ENCODE measurements at places on chromosomes 5 and 9.

DNA sequence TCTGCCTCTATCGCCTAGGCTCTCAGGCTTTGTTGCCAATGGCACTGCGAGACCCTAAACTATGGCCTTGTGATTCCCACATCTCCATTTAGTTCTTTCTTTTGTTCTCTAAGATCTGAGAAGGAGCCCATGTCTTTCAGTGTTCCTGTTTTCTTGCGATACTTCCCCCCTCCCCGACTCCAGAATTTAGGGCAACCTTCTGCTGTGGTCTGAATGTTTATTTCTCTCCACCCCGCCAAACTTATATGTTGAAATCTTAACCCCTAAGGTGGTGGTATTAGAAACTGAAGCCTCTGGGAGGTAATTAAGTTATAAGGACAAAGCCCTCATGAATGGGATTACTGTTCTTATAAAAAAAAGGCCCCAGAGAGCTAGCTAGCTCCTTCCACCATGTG is 6.4 kb downstream of the TMC1 start:
- no peak for DNase-seq

GRCh38 chr5:118407958-118408357 is 580.4 kb downstream of the DTWD2 start:
- no peak for DNase-seq

DNA sequence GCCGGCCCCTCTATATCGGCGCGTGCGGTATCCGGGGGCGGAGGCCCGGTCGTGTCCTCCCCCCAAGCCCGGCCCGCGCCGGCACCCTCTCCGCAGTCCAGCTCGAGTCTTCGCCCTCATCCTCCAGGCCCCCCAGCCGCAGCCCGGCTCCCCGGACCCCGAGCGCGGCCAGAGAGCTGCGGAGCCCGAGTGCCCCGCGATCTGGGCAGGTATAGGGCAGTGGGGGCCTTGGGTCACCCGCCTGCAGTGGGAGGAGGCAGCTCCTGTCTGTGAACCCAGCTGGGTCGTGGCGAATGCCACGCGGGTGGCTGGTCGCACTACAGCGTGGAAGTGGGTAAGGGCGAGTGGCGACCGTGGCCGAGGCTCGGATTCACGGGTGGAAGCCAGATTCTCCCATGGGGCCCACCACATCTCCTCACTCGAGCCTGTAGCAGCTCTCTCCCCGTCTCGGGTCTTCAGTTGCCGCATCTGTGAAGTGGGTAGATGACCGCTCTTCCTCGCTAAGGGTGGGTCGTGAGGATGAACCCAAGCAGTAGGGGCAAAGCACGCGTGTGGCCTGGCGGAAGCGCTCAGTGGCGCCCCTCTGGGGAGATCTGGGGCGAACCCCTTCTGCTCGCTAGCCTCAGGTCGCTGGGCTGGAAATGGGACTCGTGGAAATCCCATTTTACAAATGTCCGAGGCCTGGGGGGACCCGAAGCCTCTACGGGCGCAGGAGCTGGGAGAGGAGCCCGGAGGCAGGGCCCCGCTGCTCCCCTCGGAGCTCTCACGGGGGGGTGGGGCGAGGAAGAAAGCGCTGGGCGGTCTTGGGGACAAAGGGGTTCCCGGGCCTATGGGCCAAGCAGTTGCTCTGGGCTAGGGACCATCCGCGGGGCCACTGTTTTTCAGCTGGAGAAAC is 1.9 kb downstream of the NR5A1 start:
- no peak for DNase-seq

DNA sequence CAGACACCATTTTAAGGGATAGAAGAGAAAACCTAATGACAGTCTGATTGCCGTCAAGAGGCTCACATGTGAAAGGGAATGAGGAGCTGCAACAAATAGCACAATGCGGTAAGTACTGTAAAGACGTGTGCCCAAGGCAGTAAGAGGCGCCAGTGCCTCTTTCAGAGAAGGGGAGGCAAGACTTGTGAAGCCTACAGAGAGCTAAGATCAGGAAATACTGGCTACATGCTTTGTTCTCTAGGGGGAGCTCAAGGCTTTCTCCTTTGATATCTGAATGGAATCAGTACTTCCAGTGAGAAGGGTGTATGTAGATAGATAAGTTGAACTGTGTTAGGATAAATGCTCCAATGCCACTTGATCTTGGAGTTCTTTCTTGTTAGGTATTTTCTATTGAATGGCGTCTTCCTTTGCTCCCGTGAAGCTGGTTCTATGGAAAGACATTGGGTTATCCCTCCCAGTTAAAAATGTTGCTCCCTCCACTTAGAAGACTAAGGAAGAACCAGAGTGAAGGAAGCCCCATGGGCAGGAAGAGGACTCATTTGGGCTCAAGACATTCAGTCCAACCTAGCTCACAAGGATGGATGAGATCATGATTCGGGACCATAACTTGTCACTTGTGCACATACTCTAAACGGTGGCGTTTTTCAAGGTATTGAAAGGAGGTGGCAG is 23.5 kb upstream of the ALDOB start:
- no peak for DNase-seq

DNA sequence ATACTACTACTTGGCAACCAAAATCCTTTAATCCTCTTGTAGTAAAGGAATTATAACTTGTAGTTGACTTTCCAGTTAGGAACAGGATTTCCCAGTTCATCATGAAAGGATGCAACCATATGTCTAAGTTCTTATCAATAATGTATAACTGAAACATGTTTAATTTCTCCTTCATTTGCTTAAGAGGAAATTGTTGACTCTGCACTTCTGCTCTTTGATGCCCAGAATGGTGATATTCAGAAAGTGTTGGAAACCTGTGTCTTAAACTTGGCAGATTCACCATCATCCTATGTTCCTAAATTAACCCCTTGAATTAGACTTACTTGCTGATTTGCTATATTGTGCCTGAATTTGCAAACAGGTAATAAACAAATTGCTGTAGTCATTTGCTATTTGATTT is 201.5 kb downstream of the PTPRD start:
- DNase-seq, result no peak
